ENCODE measurements at places on chromosomes 13 and 19.

GRCh38 chr13:20190481-20191310, 2.0 kb downstream of the GJB2 start:
- DNase-seq: no peak

DNA sequence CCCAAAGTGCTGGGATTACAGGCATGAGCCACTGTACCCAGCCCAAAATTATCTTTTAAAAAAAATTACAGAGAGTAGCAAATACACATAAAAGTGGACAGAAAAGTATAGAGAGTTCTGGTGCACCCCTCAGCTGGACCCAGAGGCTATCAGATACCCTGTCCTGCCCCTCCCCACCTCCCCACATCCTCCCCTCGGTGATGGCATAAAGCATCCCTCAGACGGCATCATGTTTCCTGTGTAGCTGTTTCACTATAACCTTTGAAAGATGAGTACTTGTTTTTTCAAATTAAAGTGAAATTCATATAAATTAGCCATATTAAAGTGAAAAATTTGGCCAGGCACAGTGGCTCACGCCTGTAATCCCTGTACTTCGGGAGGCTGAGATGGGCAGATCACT, 20.1 kb downstream of the SLC27A1 start:
- no peak for DNase-seq

- DNase-seq: no peak
These were observed 25.2 kb upstream of the FBL start for GRCh38 chr19:39871362-39871761.

GRCh38 chr19:21398851-21399250, 1.9 kb downstream of the ZNF493 start:
- no peak for DNase-seq

GRCh38 chr19:18704971-18705370, 21.5 kb downstream of the CRTC1 start:
- no peak for DNase-seq

GRCh38 chr19:35205733-35206323, 22.7 kb downstream of the FAM187B start:
- no peak for DNase-seq

DNA sequence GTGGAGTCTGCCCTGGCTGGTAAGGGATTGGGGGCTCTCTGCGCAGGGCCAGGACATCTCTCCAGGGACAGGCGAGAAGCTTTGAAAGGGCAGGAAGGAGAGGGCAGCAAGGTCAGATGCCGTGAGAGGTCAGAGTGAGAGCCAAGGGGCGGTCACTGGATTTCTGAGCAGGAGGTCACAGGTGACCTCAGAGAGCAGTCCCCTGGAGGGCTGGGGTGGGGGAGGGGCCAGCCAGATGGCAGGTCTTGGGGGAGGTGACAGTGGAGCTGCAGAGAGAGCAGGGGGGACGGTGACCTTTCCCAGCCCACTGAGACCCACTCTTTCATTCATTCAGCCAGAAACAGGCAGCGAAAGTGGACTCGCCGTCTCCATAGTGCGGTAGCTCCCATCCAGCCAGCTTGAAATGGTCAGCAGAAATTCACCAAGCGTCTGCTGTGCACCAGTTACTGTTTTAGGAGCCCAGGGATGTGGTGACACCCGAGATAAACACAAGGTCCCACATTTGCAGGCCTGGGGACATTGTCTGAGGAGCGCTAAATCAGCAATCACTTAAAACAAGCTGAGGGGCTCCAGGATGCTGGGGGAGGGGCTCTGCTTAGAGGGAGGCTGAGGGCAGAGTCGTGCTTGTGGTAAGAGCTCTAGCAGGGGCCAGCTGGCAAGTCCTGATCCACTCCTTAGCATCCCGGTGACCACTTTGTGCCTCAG, 10.2 kb downstream of the CARM1 start:
- DNase-seq: no peak

DNA sequence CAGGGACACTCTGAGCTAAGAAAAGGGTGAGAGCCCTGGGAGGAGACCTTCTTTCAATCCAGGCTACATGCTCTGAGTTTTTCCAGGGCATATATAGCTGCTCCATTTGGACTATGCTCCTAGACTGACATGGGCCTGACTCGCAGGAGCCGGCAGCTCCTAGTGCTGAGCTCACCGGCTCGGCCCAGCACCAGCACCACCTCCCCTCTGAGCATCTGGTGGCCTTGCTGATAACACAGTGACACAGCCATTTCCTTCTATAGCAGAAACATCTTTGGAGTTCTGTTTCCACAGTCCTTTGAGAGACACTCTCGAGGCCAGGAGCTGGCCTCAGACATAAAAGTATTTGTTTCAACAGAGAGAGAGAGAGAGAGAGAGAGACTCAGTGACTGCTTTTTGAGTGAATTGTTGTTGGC, 184.9 kb downstream of the TM9SF2 start:
- no peak for DNase-seq

DNA sequence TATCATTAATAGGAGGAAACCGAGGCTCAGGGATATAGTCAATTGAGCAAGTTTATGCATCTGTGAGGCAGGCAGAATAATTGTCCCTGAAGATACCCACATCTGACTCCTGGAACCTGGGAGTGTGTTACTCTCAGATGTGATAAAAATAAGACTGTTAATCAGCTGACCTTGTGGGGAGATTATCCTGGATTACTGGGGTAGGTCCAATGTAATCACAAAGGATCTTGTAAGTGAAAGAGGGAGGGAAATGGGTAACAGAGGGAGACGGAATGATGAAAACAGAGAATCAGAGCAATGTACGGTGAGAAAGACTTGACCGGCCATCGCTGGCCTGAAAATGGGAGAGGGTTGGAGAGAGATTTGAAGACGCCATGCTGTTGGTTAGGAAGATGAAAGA, 3.2 kb upstream of the EDDM13 start:
- no peak for DNase-seq

GRCh38 chr19:18429717-18430416, 8.1 kb downstream of the ISYNA1 start:
- DNase-seq: no peak

GRCh38 chr19:11482384-11483050, 1.7 kb upstream of the ELAVL3 start:
- DNase-seq: peak; percentile 96

All from HEK293T (cell line).